ENCODE measurements at places on chromosomes 11 and 22.
A peak's percentile ranks its signal among the peaks of the same experiment; 100 is the strongest.

GRCh38 chr22:35394810-35395563 lies 5.0 kb upstream of the MCM5 start:
- DNase-seq = no peak

DNA sequence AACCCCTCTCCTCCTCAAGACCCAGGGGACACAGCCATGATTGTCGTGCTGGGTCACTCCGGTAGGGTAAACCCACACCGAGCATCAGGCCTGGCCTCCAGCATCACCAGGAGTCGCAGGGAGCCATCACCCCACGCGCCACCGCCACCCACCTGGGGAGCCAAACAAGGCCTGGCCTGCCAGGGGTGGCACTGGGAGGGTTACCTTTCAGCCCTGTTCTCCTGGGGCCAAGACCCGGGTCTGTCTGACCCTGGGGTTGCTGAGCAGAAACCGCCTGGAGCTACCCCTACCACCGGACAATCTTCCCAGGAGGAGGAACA lies 39.3 kb upstream of the NNMT start:
- DNase-seq = no peak

DNA sequence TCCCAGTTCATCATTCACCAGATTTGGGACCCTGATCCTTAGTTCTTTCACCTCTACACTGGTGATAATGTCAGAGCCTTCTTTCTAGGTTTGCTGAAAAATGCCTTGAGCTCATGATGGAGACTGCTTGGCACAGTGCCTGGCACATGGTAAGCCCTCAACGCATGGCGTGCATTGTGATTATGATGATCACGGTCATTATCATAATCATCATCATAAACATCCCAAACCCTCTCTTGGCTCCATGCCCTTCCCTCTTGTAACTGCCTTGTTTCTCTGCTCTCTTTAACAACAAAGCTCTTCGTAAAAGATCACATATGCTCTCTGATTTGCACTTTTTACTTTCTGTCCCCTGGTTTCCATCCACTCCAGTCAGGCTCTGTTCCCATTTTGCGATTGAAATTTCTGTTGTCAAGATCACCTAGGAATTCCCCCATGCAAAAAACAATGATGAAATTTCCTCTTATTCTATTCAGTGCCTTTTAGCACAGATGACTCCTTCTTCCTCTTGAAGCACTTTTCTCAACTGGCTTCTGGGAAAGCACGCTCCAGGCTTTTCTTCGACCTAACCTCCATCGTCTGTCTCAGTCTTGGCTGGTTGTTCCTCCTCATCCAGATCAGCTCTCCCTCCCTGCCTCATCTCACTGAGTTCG lies 479.1 kb downstream of the OPCML start:
- DNase-seq = no peak

GRCh38 chr11:848380-848931 lies 5.8 kb downstream of the TSPAN4 start:
- DNase-seq = no peak

GRCh38 chr11:121358760-121359159 lies 66.2 kb downstream of the SC5D start:
- no peak for DNase-seq

DNA sequence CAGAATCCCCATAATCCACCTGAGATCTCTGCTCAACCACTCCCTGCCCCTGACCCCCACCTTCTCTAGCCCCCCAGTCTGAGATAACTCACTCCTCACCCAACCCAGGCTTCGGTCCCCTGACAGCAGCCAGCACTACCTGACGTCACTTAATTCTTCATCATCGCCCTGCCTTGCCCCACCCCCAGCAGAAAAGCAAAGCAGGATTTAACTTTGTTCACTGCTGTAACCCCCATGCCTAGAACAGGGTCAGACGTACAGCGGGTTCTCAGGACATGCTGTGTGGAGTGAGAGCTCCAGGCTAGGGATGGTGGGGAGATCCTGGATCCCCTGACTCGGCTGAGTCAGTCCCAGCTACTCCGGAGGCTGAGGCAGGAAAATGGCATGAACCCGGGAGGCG lies 45.8 kb downstream of the ELFN2 start:
- no peak for DNase-seq

- DNase-seq = peak; percentile 65
These were observed 181.6 kb downstream of the TTC28 start for GRCh38 chr22:28498044-28498443.

DNA sequence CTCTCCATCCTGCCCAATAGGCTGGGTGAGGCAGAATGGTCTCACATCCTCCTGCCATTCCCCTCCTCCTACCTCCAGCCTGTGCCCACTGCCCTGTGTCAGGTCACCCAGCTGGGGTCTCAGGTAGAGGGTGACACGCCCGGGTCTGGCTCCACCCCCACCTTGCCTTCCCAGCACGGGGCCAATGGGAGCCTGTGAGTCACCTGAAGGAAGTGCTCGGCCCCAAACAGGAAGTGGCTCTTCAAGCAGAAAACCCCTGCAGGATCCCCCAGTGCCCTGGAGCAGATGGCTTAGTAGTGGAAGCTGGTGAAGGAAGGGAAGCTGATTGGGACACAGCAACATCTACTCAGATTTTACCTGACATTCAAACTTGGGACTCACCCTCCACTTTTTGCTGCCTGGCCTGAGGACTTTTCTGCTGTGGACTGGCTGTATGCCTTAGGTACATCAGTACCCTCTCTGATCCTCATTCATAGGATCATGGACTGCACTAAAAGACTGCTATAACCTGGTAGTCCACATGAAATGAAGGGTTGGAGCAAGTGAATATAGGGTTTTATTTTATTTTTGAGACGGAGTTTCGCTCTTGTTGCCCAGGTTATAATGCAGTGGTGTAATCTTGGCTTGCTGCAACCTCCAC lies 33.4 kb downstream of the GDPD5 start:
- DNase-seq = peak; percentile 50

DNA sequence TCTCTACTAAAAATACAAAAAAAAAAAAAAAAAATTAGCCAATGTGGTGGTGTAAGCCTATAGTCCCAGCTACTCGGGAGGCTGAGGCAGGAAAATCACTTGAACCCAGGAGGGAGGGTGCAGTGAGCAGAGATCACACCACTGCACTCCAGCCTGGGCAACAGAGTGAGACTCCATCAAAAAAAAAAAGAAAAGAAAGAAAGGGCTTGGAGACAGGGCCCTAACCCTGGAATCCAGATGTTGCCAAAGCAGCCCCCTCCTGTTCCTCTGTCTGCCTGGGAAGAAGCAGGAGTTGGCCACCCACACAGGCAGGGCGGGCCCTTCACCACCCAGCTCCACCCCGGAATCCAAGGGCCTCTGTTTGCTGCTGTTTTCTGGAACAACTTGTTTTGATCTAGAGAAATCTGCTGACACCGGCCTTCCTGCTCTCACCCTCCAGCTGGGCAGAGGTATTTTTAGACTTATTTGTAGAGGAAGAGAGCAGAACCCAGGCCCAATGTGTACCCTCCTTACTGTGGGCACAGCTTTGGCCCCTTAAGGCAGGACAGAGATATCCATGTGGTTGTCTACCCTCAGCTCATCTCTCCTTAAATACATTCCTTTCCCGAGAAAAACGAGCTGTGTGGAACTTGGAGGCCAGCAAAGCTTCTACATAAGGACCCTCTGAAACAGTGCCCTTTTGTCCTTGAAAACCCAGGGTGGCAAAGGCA lies 2.7 kb upstream of the NEAT1 start:
- DNase-seq = no peak
